ENCODE measurements at places on chromosomes 12 and 14.

DNA sequence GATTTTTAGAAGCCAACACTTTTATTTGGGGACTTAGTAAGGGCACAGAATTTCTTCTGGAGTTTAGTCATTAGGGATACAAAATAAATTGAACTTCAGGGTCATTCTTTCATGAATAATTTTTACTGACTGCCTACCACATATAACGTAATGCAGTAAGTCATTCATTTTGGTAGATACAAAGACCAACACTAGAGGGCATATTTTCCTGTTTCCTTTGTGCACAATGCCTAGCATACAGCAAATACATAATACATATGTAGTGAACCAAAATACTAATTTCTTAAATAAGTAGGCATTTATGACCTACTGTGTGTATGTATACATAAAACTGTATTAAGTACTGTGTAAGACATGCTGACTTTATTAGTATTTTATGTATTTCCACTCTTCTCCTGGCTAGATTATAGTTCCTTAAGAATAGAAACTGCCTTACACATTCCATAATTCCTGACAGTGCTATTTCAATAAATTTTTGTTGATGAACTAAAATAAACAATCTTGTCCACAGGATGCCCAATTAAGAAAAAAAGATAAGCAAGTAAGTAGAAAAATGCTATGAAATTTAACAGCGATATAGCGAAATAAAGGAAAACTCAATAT lies 47.9 kb downstream of the PPP1R12A start:
- DNase-seq: peak; percentile 26

- no peak for DNase-seq
These were observed 73.4 kb downstream of the PPM1H start for GRCh38 chr12:62861586-62861985.

DNA sequence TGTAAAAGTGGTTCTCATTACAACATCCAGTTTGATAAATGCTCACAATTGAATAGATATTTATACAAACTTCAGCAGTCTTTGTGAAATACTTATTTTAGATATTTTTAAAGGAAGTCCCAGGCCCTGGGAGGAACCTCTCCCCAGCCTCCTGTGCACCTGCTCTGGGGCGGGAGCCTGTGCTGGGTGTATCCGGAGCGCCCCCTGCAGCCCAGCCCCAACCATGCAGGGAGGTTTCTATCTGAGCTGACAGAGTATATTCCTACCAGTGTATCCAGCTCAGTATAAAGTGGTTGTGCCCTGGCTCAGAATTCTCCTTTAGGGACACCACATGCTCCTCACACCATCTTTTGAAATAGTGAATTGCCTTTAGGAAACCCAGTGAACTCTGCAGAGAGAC lies 851.8 kb downstream of the TMEM121 start:
- no peak for DNase-seq

GRCh38 chr12:119547001-119547400 lies 46.6 kb upstream of the TMEM233 start:
- no peak for DNase-seq

DNA sequence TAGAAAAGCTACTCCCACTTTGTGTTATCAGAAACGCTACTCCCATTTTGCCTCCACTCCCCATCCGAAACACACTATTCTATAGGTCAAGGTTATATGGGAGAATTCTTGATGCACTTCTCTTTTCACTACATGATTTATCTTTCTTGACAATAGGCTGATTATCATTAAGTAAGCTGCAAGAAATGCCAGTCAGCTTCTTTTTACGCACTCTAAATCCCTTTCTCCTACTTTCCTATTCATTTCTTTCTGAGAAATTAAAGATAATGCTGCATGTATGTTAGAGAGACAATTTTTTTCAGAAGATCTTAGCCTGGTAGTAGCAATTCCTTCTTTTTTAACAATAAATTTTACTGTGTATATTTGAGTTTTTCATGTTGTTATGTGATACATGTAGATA lies 41.0 kb upstream of the CCDC91 start:
- DNase-seq: no peak

DNA sequence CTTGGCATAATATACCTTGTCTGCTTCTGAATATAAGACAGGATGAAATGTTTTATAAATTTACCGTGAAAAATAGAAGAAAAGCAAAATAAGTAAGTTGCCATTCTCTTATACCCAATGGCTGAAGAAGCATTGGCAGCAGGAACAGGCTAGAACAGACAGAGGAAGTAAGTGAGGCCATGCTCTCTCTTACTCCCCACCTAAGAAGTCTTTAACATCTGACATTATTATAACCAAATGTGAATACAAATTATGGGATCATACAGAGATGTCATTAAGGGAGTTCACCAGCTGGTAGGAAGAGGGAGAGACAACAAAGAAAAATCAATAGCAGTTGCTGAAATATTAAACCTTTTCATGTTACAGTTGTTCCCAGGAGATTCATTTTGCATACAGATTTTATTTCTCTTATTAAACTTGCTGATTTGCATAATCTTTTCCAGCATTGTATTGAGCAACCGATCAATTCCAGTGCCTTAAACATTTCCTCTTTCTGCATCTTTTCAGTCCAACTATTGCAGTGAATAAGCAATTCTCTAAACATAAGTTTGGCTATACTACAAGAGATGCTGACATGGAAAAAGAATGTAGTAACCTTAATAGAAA lies 270.6 kb downstream of the SLC6A15 start:
- DNase-seq: no peak

GRCh38 chr14:102708494-102708893 lies 68.8 kb upstream of the TRAF3 start:
- DNase-seq: peak; percentile 65

GRCh38 chr12:56836800-56837663 lies 73.9 kb downstream of the HSD17B6 start:
- DNase-seq: peak; percentile 10

DNA sequence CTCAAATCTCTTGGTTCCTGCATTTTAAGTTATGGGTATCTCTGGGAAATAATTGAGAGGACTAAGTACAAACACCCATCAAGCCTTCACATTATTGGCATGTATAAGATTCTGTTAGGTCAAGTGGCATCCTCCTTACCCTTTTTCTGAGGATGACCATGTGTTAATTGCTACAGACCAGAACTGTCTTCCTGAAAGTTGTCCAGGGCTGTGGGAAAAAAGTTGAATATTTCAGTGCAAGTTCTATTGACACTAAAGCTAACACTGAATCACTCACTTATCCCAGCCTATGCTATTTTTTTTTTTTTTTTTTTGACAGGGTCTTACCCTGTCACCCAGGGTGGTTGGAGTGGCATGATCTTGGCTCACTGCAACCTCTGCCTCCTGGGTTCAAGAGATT lies 130.1 kb upstream of the HIF1A start:
- DNase-seq: no peak

DNA sequence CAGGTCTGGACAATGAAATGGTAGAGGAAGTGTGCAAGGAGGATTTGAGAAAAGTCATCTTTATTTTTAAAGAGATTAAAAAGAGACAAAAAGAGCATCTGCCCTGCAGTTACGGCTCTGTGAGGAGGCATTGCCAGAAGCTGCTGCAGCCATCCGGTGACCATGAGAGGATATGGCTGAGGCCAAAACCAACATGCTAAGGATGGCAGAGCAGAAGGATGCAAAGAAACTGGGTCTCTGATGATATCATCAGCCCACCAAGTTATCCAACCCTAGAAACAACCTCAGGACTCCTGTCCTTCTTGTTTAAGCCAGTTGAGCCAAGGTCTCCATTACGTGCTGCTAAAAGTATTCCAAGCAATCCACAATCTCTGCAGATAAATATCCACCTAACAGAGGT lies 48.0 kb upstream of the CCND2 start:
- DNase-seq: no peak

DNA sequence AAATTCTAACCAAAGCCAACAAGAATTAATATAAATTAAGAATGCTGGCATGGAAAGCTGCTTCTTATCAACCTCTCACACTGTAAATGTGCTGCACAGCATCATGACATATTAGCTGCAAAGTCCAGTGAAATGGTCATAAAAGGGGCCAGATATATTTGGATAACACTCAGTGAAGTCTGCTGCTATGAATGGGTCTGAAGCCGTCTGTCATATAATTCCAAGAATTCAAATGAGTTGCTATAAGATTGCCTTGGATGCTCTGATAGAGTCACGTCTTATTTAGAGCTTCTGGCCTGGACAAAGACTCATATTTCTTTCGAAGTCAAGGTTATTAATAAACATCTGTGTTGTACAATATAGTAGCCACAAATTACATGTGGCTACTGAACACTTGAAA lies 54.3 kb upstream of the OVCH1 start:
- DNase-seq: no peak

- no peak for DNase-seq
These were observed 9.5 kb downstream of the HHIPL1 start for GRCh38 chr14:99654235-99654985.

DNA sequence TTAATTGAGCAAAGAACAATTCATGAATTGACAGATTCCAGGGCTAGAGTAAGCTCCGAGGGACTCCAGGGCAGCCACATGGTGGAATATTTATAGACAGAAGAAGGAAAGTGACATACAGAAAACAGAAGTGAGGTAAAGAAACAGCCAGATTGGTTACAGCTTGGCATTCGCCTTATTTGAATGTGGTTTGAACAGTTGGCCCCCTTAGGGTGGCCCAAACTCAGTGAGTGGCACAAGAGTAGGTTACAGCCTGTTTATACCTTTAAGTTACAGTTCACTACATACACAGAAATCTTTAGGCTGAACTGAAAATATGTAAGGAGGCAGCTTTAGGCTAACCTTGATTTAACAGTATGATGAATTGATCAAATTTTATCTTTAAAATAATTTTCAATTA lies 174.5 kb upstream of the CNOT2 start:
- no peak for DNase-seq

GRCh38 chr14:96629082-96629481 lies 126.9 kb downstream of the PAPOLA start:
- DNase-seq: no peak

- no peak for DNase-seq
These were observed 72.6 kb downstream of the SLC2A13 start for GRCh38 chr12:40033242-40033630.

DNA sequence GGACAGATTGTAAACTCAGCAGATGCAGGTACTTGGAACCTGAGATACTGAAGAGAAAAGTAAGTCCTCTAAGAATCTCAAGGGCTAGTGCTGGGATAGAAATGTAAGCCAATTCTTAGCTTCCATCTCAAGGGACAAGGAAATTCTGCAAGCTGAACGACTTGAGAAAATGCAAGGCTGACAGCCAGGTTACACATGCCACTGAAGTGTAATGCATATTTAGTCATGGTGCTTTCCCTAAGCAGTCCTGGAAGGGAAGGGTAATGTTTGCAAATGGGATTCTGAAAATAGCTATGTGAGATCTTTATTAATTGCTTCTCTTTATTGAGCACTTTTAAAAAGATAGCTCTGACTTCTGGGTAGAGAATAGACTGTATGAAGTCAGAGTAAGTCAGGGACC lies 402.7 kb upstream of the SEL1L start:
- DNase-seq: no peak

- no peak for DNase-seq
These were observed 3.4 kb upstream of the SLCO1A2 start for GRCh38 chr12:21337959-21338744.

GRCh38 chr12:132162508-132163031 lies 18.3 kb downstream of the NOC4L start:
- no peak for DNase-seq

DNA sequence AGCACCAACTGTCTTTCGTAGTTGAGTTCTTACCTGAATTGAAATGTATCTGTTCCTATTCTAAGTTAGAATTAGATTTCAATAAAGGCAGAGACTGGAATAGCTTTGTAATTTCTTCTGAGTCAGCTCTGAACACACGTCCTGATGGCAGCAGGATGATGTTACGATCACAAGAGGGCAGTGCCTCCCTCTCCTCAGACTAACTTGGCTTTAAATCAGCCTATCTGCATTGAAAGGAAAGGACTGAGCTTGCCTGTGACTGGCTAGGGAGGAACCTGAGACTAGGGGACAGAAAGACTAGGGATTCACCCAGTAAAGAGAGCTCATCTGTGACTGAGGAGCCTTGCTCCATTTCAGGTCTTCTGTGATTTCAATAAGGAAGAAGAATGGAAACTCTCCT lies 323.7 kb upstream of the OR4E1 start:
- no peak for DNase-seq

GRCh38 chr14:59267046-59267445 lies 78.6 kb downstream of the DAAM1 start:
- no peak for DNase-seq

DNA sequence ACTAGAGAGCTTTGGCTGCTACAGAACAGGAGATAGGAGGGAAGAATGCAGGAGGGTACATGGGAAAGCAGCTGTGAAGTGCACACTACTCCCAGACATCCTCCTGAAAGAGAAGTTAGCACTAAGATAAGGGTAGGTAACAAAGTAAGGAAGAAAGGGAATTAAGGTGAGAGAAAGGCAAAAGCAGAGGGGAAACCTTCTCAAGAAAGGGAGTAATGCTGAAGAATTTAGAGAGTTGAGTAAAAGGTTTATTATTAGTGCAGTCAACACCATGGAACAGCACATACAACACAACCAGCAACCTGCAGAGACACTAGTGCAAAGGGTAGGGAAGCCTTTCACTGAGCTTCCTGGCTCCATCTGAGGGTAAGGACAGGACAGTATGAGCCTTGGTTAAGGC lies 15.0 kb upstream of the SMARCC2 start:
- no peak for DNase-seq

DNA sequence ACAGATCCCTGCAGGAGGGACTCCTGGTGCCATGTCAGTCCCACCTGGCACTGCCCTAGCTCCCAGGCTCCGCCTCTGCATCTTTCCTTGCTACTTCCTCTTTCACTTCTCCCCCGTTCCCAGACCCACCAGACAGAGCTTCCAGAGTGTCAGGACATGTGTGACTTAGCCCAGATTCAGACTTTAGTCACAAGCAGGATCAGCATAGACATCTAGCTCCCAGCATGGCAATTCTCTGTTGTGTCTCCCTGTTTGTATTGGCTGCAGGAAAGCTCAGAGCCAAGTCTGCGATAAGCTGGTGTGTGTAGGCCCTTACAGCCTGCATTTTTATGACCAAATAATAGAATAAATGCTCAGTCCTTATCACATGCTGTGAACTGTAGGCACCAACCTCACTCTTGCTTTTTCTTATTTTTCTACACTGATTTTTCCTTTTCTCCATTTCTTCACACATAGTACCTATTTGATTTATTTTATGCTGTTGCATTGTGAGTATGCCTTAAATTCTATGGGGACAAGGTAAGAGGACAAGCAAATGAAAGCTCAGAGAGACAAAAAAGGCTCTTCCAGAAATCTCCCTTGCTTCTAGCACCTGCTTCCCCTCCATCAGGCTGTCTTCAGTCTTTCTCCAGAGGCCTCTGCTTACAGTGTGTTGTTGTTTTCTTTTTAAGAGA lies 5.9 kb downstream of the DHRS2 start:
- DNase-seq: no peak

GRCh38 chr14:71521238-71522135 lies 410.7 kb upstream of the RGS6 start:
- no peak for DNase-seq

- DNase-seq: peak; percentile 13
These were observed 53.5 kb downstream of the SLC38A6 start for GRCh38 chr14:61034416-61035120.

DNA sequence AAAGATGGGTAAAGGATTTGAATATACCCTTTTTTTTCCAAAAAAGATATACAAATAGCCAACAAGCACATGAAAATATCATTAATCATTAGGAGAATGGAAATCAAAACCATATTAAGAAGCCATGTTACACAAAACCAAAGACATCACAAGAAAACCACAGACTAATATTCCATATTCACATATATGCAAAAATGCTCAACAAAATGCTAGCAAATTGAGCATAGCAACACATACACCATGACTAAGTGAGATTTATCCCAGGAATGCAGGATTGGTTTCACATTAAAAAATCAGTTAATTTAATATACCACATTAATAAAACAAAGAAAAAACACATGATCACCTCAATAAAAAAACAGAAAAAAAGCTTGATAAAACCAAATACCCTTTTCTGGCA lies 84.7 kb upstream of the LMNTD1 start:
- no peak for DNase-seq

Data from GM12864 (cell line).